ENCODE measurements at places on chromosomes 7 and 10.

GRCh38 chr7:151432658-151433521 is 7.1 kb downstream of the CRYGN start:
- DNase-seq = no peak

- DNase-seq = no peak
Measured at GRCh38 chr7:70259502-70259901, 661.2 kb downstream of the AUTS2 start.

DNA sequence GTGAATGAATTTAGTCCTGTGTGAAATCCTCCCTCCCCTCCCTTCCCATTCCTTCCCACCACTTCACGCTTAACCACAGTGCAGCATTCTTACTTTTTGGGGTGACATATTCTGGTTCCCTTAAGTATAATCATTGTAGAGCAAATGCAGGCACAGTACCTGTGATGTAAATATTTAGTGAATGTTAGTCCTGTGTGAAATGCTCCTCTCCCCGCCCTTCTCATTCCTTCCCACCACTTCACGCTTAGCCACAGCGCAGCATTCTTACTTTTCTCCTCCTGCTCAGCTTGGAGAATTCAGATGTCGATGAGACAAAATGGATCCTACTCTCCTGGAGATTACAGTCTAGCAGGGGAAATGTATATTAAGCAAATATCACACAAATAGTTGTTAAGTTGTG is 258.8 kb downstream of the EXOC4 start:
- no peak for DNase-seq

DNA sequence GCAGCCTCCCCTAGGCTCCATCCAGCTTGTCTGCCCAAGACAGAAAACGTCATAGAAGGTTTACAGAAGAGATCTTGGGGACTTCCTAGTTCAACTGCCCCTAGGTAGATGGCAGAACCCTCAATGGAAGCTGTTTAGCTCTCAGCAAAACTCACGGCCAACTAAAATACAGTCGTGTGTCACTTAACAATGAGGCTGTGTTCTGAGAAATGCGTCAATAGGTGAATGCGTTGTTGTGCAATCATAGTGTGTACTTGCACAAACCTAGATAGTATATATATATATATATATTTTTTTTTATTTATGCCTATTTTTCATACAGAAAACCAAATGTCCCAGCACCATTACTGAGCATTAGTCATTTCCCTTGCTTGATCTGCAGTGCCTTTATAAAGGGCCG is 100.4 kb upstream of the SH2B2 start:
- DNase-seq = no peak

DNA sequence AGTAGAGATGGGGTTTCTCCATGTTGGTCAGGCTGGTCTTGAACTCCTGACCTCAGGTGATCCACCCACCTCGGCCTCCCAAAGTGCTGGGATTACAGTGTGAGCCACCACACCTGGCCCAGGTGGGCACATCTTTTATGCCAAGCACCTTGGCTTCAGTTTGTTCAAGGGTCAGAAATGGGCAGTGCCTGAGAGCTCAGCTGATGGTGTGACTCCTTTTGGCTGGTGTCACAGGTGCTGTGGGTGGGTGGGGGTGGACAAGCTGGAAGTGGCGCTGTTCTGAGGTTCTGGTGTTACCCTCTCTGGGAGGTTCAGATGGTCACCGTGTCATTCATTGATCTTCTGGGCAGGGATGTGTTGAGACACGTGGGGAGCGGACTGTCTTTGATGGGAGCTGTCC is 11.5 kb downstream of the ADCY1 start:
- no peak for DNase-seq

GRCh38 chr7:39083781-39084180 is 106.1 kb downstream of the POU6F2 start:
- DNase-seq = no peak

- peak; percentile 65 for DNase-seq
Measured at GRCh38 chr7:143042159-143042789, 9.9 kb upstream of the OR6V1 start.

- no peak for DNase-seq
Measured at GRCh38 chr10:119980956-119981750, 88.6 kb downstream of the SEC23IP start.

DNA sequence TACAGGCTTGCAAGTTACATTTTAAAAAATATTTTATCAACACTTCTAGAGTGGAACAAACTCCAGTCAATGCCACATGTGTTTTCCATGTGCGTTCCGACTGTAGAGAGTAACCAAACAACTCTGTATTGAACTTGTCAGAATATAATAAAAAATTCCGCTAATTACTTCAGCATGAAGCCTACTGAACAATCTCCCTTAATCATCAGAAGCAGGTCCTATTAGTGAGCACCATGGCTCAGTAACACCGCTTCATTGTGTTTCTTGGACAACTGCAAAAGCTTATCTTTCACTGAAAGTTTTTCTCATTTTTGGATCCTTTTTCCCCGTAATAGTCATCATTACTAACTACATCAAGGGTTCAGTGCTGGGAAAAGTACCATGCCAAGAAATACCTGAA is 117.0 kb downstream of the MKX start:
- DNase-seq = no peak

GRCh38 chr7:79281426-79281825 is 172.0 kb downstream of the MAGI2 start:
- no peak for DNase-seq

- no peak for DNase-seq
Measured at GRCh38 chr10:77571490-77571889, 66.1 kb downstream of the KCNMA1 start.

- no peak for DNase-seq
Measured at GRCh38 chr7:105971845-105972244, 8.8 kb downstream of the CDHR3 start.

DNA sequence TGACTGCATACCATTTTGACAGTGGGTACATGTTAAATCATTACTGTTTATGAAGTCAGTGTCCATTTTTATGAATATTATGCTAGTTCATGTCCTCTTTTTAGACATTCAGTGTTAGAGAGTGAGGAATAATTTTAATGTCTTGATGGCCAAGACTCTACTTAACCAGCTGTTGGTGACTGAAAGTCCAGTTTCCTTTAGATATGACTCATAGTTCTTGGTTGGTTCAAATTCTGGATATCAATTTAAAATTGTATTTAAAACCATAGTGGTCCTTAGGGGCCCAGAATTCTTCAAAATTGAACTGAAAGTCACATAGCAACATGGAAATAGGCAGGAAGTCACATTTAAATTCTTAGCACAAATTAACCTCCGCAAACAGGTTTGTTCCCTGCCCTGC is 196.5 kb upstream of the PRPS1L1 start:
- no peak for DNase-seq

- DNase-seq = no peak
Measured at GRCh38 chr7:29234438-29234837, 39.9 kb downstream of the CHN2 start.

GRCh38 chr7:143988976-143989745 is 11.0 kb upstream of the OR6B1 start:
- no peak for DNase-seq

DNA sequence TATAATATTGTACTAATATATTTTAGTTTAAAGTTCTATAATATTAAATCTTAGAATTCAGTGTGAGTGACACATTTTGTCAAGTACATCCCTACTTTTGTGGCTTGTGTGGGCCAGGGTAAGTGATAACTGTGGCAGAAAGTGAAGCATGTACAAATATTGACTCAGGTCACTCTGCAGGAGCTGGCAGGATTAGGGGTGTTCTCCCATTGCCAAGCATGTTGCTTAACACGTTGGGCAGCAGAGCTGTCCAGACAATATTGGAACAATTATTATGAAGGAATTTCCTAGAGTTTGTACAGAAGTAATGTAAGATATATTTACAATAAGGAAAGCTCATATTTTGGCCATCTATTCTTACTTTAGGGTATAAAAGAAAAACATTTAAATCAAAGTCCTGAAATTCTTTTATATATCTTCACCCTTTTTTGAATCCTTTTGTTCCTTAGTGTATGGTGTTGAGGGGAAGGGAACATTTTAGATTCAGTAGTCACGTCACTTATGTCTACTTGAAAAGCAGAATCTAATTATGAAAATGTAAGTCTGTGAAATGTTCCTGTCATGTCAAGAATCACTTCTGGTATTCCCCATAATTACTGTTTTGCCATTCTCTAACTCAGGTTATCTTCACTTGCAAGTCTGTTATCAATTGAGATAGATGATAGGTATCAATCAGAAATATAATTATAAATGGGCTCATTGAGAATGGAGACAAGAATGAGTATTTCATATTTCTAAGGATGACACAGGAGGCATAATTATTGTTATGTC is 4.0 kb downstream of the HDAC9 start:
- no peak for DNase-seq

DNA sequence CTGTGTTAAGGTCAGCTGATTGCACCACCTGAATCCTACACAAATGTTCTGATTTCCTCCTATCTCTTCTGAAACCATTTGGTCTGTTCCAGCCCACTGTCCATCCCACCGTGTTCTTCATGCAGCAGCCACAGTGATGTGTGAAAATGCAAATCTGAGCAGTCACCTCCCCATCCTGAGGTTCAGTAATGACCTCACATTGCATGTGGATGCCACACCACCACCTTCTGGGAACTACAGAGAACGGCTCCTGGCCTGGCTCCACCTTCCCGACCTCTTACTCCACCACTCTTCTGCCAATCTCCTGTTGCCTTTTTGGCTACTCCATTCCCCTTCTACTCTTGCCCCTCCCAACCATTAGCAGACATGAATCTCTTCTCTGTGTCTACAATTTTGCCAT is 244.4 kb downstream of the TNS3 start:
- no peak for DNase-seq

DNA sequence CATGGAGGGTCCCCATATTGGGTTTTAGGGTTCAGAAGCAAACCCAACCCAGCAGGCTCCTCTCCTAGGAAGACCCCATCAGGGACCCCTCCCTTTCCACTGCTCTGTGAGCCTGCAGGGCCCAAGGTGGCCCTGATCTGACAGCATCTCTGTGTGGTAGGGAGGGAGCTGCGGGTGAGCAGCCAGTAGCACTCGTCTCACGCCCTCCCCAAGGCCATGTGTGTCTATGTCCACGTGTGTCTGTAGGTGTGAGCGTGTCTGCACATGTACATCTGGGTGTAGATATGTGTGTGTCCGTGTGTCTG is 103.5 kb upstream of the FAM20C start:
- DNase-seq = no peak

DNA sequence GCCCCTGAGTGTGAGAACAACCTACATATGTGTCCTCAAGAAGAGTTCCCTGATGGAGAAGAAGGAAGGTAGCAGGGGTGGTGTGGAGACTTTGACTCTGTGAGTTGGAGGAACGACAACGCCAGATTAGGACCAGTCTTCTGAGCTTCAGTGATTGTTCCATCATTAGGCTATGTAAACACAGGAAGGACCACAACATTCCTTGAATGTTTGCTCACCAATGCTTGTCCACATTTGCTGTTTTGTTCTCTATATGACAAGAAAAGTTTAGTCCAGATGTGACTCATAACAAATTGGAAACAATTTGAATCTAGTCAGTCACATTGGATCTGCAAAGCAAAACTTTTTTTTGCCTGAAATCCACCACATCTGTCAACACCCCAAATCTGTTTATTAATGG is 62.7 kb downstream of the ENTPD1 start:
- no peak for DNase-seq

DNA sequence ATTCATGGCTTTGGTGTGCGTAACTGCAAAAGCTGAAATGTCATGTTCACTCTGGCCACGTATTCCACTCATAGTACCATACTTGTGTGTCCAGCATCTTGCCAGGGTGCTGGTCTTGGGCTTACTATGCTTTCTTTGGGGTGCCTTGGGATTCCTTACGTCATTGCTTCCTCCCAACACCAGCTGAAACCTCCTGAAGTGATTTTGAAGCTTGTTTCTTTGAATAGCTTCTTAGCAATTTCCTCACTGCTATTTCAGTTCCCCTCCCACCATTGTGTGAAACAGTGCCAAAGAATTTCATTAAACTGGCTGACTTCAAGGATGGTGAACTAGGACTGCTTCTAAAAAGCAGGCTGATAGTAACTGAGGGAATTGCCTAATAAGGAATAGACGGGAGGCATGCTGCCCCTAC is 36.9 kb downstream of the ENTPD1 start:
- DNase-seq = no peak

DNA sequence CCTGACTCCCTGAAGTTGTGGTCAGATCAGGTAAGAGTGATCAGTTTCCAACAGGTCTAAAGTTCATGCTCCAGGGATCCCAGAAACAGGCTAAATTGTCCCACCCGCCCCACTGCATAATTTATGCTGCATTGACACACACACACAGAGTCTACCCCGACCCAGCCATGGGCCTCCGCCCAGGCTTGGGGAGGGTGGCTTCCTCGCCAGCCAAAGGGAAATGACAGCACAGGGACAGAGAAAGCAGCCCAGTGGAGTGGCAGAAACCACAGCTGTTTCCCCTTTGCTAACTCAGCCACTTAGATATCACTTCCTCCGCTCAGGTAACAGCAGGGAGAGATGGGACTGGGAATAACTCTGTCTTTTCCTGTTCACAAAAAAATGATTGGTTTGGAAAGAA is 9.4 kb downstream of the SH3PXD2A start:
- no peak for DNase-seq

DNA sequence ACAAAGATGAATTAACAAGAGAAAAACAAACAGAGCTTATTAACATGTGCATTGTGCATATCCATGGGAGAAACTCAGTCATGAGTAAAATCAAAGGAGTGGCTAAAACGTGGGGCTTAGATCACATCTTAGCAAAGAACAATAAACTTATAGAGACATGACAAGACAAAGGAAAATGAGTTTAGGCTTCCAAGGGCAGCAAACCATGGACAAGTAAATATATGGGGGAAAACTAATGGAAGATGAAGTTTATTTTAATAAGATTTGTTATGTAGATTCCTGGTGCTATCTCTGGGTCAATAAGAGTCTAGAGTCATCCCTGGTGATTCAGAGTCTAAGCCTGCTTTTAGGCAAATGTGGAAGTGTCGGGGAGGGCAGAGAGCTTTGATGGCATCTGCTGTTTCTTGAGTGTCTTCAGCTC is 87.2 kb upstream of the PLPP4 start:
- no peak for DNase-seq

DNA sequence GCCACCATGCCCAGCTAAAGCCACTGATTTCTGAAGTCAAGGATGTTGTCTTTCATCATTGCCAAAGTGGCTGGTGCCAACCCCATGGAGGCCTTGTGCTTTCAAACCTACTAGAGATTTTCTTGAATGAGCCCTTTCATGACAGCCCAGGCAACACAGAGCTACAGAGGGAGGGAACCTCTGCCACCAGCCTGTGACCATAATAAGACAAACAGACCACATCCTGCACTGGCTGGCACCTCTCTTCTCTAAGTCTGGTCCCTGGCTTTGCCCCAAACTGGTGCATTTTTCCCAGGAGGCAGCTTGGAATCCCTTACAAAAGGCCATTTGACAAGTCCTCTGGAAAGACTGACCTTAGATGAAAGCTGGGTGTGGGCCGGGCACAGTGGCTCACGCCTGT is 348.8 kb downstream of the GALNT17 start:
- no peak for DNase-seq

- DNase-seq = no peak
Measured at GRCh38 chr7:25360451-25360850, 132.2 kb upstream of the NPVF start.
